ENCODE measurements at places on chromosomes 4 and X.

- no peak for DNase-seq
These were observed 1.6 kb upstream of the PFKFB1 start for GRCh38 chrX:54995621-54996020.

- DNase-seq = no peak
These were observed 119.2 kb downstream of the IRF2 start for GRCh38 chr4:184355111-184355604.

DNA sequence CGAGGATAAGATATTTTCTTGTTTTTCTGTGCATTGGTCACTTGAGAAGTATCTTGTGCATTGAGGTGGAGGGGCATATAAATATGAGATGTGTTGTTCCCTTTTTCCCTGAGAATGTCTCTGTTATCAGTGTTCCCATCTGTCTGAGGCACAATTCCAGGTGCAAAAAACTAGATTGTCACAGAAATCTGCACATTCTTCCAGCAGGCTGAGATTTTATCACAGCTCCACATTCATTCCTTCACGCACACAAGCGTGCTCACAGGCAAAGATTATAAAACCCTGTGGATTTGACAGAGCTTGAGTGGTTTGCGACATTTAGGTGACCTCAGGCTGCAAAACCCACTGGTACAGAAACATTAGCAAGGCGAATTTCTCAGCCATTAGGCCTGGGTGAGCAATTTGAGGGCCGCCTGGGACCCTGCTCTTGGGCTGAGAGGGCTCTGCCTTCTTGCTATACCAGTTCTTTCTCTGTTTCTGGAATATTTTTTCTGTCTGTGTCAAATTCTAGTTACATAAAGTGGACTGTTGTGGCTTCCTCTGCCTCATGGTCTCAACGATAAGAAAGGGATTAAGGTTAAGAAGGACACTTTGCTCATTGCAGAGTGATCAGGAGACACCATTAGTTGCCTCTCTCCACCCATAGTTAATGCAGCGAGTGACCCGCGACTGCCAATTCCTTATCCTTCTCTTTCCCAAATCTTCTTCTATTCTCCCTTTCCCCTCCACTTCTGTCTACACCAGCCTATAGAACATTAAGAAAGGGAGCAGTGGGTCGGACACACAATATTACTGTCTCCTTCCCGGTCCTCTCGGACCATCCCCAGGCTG is 86.7 kb upstream of the C1QTNF7 start:
- no peak for DNase-seq

GRCh38 chrX:9907645-9908387 is 59.3 kb upstream of the CLDN34 start:
- no peak for DNase-seq

Data from NT2/D1 (cell line).